ENCODE measurements at places on chromosomes 12 and 14.
A peak's percentile ranks its signal among the peaks of the same experiment; 100 is the strongest.

GRCh38 chr12:103848143-103848542 is 7.1 kb upstream of the NT5DC3 start:
- no peak for DNase-seq

- DNase-seq, result no peak
Measured at GRCh38 chr14:72640911-72641485, 252.9 kb downstream of the DPF3 start.

DNA sequence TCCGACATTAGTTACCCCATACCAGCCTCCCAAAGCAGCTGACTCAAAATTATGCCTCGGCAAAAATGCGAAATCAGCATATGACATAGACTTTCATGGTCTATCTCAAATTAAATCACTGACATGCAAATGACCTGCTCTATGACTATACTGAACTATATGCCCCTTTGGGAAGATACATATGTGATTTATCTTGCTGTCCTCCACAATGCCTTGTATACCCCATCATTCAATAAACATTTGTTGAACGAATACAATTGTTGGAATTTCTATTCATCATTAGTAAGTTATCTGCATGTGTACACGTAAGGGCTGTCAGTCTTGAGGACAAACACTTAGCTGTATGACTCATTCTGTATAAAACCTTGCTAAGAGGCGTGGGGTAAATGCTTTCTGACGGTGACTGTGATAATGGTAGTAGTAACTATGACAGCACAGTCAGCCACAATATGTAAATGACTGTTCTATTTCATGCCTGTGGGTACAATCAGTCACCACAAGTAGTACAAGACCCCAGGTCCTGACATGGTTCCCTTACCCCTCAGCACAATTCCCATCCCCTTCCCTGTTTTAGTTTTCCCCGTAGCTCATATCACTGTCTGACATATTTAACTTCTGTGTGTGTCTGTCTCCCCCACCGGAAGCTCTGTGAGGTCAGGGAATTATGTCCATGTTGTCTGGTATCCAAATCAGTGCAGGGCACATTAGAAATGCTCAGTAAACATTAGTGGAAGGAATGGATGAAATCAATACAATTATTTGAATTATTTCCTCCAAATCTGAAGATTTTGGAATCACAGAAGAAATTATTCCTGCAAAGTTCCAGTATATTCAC is 42.8 kb downstream of the STXBP6 start:
- no peak for DNase-seq

DNA sequence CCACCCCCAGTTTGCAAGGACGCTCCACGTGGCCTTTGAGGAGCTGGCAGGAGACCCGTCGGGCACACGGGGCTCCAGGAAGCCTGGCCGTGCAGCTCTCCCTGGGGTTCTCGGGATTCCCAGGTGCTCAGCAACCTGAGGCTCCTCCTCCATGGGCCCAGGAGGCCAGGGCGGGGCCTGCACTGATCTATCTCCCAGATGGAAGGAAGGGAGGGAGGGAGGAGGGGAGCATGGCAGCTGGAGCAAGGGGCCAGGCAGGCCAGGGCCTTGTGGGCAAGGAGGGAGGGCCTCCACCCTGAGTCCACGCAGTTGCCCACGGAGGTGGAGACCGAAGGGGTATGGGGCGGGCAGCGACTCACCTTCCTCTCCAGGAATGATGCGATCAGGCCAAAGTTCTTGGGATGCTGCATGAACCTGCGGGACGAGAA is 127.3 kb downstream of the RFLNA start:
- DNase-seq, result no peak

- no peak for DNase-seq
Measured at GRCh38 chr12:61538951-61539350, 721.3 kb upstream of the USP15 start.

GRCh38 chr14:72476657-72477499 is 417.0 kb downstream of the DPF3 start:
- peak; percentile 17 for DNase-seq

DNA sequence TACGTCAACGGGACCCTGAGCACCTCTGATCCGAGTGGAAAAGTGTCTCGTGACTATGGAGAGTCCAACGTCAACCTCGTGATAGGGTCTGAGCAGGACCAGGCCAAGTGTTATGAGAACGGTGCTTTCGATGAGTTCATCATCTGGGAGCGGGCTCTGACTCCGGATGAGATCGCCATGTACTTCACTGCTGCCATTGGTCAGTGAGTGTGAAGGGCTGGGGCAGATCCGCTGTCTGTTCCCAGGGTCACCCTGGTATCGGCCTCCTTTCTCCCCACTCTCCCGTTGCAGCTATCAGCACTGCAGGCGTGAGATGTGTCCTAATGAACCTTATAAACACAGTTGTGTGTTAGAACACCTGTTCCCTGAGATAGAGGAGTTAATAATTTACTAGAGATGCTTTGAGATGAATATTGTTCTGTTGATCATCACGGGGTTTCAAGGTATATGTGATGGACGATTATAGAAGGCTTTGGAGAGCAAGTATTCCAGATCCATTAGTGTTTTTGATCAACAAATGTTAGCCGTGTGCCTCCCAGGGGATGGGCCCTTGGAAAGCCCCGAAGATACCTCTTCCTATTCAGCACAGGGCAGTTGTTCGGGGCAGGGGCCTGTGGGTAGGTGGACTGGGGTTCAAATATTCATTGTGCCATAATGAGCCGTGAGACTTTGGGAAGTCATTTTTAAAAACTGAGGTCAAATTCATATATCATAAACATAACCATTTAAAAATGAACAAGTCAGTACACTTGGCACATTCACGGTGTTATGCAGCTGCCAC is 33.6 kb downstream of the ADGRD1 start:
- no peak for DNase-seq

DNA sequence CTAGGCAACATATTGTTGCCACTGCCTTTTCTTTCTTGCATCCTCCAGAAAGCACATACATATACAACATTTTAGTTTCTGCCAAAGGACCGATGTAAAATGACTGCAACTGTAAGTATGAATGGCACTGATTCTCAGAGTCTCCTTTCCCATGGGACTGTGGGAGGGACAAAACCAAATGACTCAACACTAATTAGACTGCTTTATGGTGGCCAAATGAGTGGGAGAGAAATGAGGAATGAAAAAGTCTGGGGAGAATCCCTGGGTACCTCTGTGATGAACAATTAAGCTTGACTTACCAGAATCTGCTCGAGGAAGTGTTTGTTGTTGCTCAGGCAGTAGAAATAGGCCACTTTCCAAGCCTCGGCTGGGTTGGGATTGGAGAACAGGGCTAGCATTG is 10.1 kb downstream of the ZFYVE26 start:
- no peak for DNase-seq

- DNase-seq, result no peak
Measured at GRCh38 chr12:4108803-4109345, 164.7 kb upstream of the CCND2 start.

GRCh38 chr14:72616811-72617210 is 277.1 kb downstream of the DPF3 start:
- DNase-seq, result no peak

- DNase-seq, result no peak
Measured at GRCh38 chr12:68876461-68876860, 56.5 kb downstream of the CPM start.

DNA sequence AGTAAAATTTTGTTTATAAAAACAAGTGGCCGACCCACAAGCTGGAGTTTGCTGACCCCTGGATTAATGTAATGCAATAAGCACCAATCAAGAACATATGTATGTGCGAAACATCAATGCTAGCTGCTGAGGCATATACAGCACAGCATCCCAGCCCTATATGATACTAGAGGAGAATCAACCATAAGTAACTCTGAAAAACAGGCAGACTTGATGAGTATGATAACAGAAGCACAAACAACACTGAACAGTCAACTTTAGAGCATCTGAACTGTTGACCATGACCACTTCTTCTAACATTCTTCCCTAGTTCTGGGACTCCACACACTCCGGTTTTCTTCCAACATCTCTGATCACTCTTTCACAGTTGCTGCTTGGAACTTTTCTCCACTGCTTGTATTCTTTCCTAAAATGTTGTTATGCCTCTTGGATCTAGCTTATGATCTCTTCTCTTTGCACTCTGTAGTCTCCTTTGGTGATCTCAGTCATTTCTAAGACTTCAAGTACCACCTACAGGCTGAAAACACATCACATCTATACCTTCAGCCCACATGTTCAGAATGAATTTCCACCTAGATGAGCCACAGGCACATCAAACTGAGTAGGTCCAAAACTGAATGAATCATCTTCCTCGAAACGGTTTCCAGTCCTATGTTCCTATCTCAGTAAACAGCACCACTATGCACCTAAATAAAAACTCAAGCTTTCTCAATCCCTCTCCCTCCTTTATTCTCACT is 57.2 kb downstream of the STXBP6 start:
- DNase-seq, result no peak

DNA sequence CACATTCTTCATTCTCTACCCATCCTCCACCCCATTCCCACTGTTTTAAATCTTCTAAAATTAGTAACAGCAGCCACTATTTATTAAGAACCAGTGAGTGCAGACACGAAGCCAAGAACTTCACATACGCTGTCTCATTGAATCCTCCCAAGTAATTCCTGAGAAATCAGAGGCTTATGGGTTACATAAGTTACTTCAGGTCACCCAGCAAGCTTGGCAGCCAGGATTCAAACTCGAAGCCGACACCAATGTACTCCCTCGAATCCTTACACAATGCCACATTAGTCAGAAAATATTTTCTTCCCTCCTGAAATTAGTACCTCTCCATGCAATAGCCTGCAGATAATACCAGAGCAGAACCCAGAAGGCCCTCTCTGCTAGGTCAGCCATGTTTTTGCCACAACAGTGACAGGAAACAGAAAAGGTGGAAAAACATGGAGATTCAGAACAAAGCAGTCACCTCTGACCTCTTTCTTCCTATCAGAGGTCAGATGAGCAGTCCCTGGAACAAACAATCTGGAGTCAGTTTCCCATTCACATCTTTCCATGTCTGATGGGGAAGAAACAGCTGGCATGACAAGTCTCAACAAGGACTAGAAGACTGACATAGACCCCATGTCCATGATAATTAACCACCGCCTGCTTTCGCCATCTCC is 16.4 kb downstream of the NID2 start:
- no peak for DNase-seq

- no peak for DNase-seq
Measured at GRCh38 chr14:25108959-25109358, 59.0 kb upstream of the STXBP6 start.

DNA sequence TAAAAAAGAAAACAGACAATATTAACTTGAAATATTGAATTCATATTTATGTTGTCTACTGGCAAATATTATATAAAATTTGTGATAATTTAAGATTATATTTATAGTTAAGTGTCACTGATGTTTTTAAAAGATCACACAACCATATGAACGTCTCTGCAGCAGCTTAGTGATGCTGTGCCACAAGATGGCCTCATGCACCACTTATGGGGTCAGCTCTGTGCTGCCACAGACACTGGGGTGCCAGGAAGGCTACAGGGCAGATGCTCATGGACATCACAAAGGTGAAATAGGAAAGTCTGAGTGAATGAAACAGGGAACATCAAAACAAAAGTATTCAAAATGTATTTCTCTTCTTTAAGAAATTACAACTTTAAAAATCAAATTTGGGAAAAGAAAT is 13.1 kb downstream of the ATXN3 start:
- DNase-seq, result no peak

- DNase-seq, result no peak
Measured at GRCh38 chr14:95024380-95024779, 132.9 kb downstream of the DICER1 start.

DNA sequence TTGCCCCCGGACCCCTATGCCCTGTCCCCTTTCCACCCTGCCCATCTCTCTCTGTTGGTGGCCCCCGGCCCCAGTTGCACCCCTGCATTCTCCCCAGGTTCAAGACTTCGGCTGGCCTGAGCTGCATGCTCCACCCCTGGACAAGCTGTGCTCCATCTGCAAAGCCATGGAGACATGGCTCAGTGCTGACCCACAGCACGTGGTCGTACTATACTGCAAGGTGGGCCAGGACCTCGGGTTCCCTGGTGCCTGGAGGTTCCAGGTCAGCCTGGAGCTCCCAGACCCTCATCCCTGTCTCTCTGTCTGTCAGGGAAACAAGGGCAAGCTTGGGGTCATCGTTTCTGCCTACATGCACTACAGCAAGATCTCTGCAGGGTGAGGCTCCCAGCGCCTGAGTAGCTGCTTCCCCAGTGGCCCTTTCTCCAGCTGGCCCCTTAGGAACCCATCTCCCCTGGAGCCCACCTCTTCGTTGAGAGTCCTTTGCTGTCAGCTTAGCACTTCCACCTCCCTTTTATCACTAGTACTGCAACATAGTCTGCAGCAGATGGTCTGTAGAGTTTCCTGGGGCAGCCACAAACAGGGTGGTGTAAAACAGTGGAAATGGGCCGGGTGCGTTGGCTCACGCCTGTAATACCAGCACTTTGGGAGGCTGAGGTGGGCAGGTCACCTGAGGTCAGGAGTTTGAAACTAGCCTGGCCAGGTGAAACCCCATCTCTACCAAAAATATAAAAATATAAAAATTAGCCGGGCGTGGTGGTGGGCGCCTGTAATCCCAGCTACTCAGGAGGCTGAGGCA is 5.8 kb downstream of the TNS2 start:
- no peak for DNase-seq

DNA sequence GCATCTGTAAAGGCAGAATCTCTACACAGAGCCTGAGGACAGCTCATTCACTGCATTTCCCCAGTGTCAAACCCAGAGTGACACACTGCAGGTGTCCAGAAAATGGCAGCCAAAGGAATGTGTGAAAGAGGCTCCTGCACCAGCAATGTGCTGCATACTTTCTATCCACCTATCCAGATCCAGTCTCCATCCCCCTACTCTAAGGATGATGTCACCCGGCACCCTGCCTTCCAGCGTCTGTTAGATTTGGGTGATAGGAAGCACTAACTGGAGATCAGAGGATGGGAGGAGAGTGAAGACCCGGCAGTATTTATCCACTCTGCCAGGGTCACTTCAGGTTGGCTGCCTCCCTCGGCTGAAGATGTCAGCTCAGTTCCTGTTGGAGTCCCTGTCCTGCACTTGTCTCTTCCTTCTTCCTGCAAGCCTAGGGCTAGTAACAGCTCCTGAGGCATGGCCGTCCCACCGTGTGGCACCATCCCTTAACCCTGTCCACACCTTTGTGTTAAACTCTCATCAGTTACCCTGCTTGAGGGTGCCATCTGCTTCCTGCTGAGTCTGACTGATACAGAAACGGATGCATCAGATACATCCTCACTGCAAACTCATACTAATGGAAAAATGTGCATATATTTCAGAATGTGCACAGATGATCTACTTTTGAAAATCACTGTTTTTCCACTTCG is 13.0 kb upstream of the GPR68 start:
- DNase-seq, result no peak

GRCh38 chr14:58096731-58097130 is 55.3 kb downstream of the ARMH4 start:
- DNase-seq, result no peak

DNA sequence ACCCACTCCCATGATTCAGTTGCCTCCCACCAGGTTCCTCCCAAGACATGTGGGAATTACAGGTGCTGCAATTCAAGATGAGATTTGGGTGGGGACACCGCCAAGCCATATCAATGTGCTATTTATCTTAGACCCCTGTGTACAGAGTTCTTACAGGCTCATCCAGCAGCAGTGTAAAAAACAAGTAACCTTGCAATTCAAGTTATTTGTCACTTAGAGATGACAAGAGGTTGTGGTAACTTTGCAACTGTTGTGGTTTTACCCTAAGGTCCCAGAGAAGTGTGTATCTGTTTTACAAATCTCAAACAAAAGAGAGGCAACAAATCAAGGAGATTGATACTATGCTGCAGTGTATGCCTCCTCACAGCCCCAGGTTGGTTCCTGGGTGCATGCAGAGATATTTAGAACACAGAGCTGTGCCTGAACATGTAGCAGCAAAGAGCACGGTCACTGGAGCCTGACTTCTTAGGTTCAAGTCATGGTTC is 11.5 kb upstream of the HELB start:
- no peak for DNase-seq

All from stimulated activated CD8-positive, alpha-beta memory T cell treated with anti-CD3 and anti-CD28 coated beads, Interleukin-4, amount 100 ng/mL, for 4 hours (primary cell).